Mononuclear cell (primary cell): ENCODE measurements at places on chromosomes 3 and 15. TPM values are rescaled to one million over a fixed set of nuclear protein-coding genes. Genes with fewer than 3 reads are reported as not detected.

TERC gene
- total RNA-seq = 382 TPM

ZNF80 gene
- total RNA-seq = 1.2 TPM

RETNLB gene
- total RNA-seq = not detected

UACA gene
- 2.5 TPM for total RNA-seq

RFC4 gene
- 9.3 TPM for total RNA-seq

CPNE9 gene
- total RNA-seq = not detected

KNG1 gene
- total RNA-seq = 0.21 TPM

CD86 gene
- 50.1 TPM for total RNA-seq

SPCS1 gene
- 44.7 TPM for total RNA-seq

DCLK3 gene
- under 0.01 TPM for total RNA-seq

SLC2A2 gene
- not detected for total RNA-seq

EIF4E3 gene
- 21.1 TPM for total RNA-seq

GABRB3 gene
- total RNA-seq = 0.10 TPM

FBN1 gene
- total RNA-seq = 0.52 TPM

GPR156 gene
- 0.42 TPM for total RNA-seq

ZNF445 gene
- total RNA-seq = 2.8 TPM

GPR171 gene
- total RNA-seq = 10.6 TPM

GCSAM gene
- 6.4 TPM for total RNA-seq

TNNC1 gene
- total RNA-seq = 0.31 TPM

FGF7 gene
- total RNA-seq = 0.10 TPM

PLS1 gene
- 1.2 TPM for total RNA-seq

TM6SF1 gene
- total RNA-seq = 5.6 TPM

SCAANT1 gene
- total RNA-seq = not detected

HGD gene
- total RNA-seq = 6.7 TPM

EOMES gene
- total RNA-seq = 3.4 TPM

ZCWPW2 gene
- not detected for total RNA-seq

GOLGA6L24 gene
- not detected for total RNA-seq

DMXL2 gene
- 54.9 TPM for total RNA-seq

LYZL4 gene
- not detected for total RNA-seq

ADGRG7 gene
- not detected for total RNA-seq
